ENCODE measurements at places on chromosomes 6 and 20.
A peak's percentile ranks its signal among the peaks of the same experiment; 100 is the strongest.

- no peak for DNase-seq
These were observed 159.9 kb downstream of the TFAP2B start for GRCh38 chr6:50978380-50979170.

DNA sequence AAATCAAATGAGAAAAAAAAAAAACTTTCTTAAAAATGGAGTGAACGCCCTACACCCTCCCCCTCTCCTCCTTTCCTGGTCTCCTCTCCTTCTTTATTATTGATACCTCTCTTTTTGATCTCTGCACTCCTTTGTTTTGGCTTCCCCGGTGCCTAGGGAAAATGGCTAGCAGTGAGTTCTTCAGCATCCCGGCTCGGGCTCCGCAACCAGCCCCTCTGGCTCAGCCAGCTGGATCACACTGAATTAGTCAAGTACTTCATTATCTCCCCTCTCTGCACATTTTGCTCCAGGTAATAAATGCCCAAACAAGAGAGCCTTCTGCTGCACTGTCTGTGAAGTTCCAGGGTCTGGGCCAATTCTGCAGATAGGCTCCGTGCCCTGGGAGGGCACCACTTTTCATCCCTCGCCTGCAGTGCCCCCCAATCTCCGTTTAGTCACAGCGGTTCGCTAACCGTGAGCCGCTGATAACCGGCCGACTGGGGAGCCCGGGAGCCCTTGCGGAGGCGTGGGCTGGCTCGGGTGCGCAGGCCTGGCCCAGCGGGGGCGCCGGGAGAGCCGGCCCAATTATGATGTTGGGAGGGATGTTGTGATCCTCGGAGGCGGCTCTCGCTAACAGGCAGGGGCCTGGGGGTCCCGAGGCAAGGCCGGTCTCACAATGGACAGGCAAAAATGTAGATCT lies 301.9 kb downstream of the TFAP2A start:
- DNase-seq: peak; percentile 76

GRCh38 chr20:57457243-57458095 lies 66.3 kb downstream of the RBM38 start:
- no peak for DNase-seq

DNA sequence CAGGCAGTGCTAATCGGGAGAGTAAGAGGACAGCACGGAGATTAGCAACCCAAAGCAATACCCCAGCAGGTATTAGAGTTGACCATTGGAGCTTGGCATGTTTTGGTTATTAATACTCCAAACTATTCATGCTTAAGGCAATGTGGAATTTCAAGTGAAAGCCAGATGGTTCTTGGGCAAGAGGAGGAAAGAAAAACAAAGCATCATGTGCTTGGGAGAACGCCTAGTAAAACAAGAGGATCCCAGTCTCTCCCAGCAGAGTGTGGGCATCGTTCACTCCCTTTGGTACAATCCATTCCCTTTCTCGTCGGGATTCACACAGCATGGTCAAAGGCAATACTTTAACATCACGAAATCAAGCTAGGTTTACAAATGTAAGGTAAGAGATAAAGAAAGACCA lies 349.8 kb downstream of the PRKN start:
- DNase-seq: no peak

- no peak for DNase-seq
These were observed 29.0 kb downstream of the ARMC2 start for GRCh38 chr6:108877046-108877751.

DNA sequence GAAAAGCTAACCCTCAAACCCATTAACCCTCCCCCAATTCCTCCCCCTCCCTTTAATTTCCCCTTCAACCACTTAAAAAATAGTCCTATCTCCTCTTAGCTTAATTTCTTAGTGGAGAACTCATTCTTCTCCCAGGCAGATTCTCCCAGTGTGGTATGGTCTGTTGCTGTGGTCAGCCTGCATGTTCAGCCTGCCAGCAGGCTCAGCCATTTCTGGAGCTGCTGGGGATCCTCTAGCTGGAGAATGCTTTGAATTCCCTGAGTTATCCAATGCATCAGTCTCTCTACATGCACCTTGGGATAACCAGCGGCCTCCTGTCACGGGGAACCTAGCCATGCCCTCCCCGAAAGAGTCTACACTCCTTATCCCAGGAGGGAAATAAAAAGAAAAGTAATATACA lies 375.4 kb upstream of the RSPO3 start:
- DNase-seq: no peak

GRCh38 chr6:166739117-166739975 lies 112.3 kb upstream of the RPS6KA2 start:
- DNase-seq: no peak
